Hepatic stellate cell (primary cell): ENCODE measurements at places on chromosomes 3 and 15.

DNA sequence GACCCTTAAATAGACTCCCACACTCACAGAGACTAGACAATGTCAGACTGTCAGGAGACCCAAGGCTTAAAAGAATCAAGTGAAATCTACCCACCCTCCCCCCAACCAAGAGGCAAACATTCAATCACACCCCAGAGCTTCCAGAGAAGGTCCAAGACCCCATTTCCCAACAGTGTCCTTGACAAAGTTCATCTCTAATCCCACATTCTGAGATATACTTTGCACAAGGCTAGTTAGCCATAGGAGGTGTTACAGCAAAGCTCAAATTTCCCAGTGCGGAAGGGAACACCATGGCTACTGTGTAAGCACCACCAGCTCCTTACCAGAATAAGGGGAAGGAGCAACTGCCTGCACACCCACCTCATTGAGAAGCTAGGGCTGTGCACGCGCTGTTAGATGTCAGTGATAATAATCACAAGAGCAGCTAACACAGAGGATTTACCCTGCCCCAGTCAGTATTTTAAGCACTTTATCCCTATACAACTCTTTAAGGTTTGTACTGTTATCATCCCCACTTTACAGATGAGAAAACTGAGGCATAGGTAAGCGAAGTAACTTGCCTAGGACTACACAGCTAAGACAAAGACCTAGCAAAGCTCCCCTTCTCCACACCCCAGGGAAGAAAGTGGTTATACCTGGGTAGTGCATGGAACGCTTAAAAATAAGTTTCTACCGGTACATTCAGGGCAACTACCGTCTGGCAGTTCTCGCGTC is 17.3 kb downstream of the SPATA12 start:
- no peak for DNase-seq

DNA sequence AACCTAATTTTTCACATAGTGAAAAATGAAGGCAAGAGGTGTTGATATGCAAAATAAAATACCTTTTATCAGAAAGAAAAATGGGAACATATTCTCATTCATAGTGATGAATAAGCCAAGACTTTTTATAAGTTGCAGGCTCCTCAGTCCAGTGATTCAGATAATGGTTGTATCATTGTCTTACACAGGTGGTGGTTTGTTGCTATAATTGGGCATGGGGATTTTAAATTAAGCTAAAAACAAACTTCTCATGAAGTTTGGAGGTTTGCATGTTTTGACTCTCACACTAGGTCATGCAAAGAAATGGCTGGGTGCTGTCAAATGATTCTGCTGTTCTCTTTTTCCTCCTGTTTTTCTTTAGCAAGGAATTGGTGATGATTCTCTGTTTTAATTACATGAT is 60.8 kb upstream of the SKIL start:
- DNase-seq: no peak

DNA sequence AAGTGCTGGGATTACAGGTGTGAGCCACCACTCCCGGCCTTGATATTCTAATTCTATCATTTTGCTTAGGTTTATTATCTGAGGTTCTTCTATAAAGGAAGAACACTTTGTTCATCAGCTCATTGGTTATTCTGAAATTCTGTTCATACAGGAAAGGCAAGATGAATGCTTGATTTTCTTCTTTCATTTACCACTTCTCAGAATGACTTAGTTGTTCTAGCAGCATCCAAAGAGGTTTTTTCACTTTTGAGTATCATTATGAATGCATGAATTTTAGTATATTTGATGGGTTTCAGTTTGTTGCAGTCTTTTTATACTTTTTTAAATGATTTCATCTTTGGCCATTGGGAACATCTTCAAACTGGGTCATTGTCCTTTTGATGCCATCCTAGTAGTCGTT is 51.8 kb downstream of the RNF111 start:
- DNase-seq: no peak

DNA sequence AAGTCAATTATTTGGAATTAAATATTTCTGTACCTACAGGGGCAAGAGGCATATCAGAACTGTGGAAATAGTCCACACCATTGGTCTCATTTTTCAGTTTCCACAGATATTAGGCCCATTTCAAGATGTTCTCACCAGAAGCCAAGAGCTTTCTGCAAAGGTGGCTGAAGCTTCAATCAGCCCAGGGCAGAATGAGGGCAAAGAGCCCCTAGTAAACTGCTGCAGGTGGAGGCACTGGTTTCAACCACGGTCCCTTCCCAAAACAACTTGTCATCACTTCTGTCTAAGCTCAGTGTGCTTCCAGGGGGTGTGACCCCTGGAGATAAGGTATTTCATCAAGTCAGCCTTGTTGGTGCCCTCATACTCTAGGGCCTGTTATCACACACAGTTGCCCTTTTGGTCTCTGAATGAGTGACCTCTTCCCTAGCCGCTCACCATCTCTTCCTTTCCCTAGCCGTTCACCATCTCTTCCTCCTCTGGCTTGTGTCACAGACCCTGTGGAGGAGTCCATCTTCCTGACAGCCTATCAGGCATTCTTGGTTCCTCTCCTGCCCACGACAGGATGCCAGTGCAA is 21.2 kb downstream of the IL17RD start:
- no peak for DNase-seq

DNA sequence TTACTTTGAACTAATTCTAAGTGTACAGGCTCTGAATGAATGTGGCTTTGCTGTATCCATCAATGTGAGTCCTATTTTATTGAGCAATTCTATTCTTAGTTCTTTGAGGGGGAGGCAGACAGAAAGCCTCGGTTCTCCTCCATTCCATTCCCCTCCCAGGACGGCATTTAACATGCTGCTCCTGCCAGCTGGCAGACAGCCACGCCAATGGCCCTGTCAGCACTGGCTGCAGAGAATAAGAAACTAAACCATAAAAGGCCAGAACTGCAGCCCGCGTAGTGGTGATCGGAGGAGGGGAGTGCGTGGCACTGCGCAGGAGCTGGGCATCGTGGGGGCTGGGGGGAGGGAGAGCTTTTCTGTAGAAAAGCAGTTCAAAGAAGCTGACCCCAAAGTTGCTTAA is 76.0 kb upstream of the HACD2 start:
- peak; percentile 92 for DNase-seq

- no peak for DNase-seq
These were observed 134.9 kb upstream of the TOPAZ1 start for GRCh38 chr3:44106756-44107155.

DNA sequence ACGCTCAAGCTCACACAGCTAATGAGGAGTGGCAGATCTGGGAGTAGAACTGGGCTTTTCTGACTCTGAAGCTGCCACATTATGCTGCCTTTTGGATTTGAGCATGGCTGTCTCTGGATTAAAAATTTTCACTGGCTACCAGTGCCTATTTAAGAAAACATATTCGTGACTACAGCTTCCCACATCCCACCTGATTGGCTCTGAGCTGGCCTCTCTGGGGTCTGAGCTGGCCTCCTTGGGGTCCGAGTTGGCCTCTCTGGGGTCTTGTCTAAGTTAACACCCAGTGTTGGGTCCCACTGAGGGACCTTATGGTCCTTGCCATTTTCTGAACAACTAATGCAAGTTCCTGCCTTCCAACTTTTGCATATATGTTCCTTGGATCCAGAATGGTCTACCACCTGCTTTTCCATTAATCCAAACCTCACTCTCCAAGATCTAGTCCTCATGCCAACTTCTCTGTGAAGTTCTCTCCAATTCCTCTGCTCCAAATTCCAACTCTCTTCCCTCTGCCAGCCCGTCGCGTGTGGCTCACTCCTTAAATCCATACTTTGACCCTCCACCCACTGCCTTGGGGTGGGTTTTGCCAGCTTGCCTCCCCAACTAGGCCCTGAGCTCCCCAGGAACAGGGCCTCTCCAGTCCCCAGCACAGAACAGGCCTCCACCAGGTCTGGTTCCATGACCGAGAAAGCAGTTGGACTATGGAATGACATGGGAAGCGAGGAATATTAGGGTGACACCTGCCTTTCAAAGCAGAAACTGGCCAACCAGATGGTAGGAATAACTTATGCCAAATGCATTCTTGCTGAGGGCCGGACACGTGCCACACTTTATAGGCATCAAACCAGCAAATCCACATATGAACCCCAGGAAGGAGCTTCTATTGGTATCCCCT is 42.5 kb downstream of the ATP2B2 start:
- no peak for DNase-seq
